Stimulated activated CD4-positive, alpha-beta T cell treated with anti-CD3 and anti-CD28 coated beads, Interleukin-12 subunit alpha, Interleukin-12 subunit beta, amount 100 ng/mL, for 48 hours (primary cell): ENCODE measurements at places on chromosomes 6 and 20.

- DNase-seq = no peak
Observed at GRCh38 chr6:50608421-50608820, 104.9 kb upstream of the TFAP2D start.

DNA sequence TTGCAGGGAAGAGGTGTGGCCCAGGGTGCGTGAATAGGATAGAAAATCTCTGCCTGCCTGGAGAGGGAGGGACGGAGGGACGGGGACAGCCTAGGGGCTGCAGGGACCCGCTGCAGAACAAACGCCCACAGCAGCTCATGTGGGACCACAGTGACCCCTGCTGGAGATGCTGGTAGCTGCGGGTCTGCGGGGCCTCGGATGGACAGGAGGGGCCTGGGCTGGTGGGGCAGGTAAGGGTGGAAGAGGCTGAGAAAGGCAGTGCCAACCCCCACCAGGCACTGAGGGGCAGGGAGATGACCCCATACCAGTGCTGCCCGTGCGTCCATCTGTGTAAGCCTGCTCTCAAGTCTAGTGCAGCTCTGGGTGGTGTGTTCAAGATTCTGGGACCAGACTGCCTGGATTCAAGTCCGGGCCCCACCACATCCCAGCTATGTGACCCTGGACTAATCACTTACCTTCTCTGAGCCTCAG, 39.4 kb downstream of the KIAA1755 start:
- DNase-seq = peak; percentile 49

GRCh38 chr6:114162691-114163347, 180.0 kb downstream of the HS3ST5 start:
- DNase-seq = no peak

DNA sequence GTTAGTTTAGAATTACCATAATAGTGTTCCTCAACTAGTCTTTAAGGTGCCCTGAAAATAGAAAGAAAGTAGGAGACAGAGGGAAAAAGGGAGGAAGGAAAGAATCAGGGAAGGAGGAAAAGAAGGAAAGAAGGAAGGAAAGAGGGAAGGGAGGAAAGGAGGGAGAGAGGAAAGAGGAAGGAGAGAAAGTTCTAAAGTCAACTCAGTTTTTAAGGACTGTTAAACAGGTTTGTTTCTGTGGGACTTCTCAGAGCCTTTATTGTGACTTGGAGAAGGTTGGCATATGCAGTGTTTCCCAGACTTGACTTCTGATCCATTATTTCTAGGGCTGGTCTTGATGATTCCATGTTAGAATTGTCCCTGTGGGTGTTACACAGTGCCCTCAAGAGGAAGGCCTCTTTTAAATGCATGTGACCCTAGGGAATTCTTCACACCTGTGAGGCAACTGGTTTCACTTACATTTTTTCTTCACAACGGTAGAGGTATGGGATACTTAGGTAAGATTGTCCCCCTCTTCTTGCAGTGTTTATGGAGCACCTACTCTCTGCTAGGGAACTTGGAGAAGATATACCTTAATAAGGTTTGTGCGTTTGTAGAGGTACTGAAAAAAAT, 132.7 kb upstream of the GMDS start:
- DNase-seq = no peak

GRCh38 chr6:47203938-47204611, 105.6 kb downstream of the TNFRSF21 start:
- no peak for DNase-seq

DNA sequence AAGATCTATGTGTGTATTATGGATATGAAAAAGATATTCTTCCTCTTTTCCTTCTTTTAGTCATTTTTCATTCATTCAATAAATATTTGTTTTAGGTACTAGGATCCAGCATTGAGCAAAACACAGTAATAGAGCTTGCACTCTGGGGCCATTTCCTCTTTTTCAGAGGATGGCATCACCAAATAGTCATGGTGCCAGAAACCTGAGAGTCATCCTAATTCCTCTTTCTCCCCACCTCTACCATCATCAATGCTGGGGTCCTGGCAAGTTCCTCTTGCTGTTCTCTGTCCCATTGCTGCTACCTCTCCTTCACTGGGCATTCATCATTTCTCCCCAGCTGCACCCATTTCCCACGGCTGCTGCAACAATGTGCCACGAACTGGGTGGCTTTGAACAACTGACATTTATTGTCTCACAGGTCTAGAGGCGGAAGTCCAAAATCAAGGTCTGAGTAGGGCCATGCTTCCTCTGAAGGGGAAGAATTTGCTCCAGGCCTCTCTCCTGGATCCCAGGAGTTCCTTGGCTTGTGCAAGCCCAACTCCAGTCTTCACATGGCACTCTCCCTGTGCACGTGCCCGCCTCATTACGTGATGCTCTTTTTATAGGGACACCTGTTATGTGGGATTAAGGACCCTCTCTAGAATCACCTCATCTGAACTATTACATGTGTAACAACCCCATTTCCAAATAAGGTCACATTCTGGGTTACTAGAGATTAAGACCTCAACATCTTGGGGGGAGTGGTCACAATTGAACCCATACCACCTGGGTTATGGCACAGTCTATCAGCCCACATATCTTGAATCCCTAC, 9.5 kb upstream of the IGF2R start:
- DNase-seq = no peak

GRCh38 chr6:45369870-45370269, 7.9 kb downstream of the SUPT3H start:
- no peak for DNase-seq

DNA sequence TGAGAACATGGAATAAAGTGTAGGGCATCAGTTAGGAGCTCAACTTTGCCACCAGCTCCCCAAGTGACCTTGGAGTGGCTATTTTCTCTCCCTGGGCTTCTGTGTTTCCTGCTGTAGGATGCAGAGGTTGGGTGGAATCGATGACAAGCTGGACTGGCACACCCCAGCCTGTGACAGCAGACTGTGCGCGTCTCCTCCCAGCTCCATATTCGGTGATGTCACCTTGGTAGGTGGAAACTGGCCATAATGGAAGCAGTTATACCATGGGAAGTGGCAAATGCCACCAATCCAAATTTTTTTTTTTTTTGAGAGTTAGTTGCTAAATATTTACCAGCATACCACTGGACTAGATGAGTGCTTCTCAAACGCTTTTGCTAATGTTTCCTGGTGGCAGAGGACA, 85.2 kb downstream of the BANF2 start:
- DNase-seq = no peak

DNA sequence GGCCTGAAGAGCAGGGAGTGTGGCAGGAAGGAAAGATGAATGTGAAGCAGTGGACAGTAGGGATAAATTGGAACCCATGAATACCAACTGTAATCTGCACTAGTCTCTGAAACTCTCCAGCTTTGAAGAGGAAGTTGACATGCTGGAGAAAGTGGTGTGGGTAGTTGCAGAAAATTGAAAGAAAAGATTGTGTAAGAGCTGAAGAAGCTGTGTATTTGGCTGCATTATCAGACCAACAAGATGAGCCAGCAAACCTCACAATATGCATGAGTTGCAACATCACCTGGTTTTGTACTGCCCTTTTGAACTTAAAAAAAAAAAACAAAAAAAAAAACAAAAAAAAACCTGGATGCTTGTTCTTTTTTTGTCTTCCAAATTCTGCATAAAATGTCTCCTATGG, 921.9 kb upstream of the EYS start:
- DNase-seq = no peak

DNA sequence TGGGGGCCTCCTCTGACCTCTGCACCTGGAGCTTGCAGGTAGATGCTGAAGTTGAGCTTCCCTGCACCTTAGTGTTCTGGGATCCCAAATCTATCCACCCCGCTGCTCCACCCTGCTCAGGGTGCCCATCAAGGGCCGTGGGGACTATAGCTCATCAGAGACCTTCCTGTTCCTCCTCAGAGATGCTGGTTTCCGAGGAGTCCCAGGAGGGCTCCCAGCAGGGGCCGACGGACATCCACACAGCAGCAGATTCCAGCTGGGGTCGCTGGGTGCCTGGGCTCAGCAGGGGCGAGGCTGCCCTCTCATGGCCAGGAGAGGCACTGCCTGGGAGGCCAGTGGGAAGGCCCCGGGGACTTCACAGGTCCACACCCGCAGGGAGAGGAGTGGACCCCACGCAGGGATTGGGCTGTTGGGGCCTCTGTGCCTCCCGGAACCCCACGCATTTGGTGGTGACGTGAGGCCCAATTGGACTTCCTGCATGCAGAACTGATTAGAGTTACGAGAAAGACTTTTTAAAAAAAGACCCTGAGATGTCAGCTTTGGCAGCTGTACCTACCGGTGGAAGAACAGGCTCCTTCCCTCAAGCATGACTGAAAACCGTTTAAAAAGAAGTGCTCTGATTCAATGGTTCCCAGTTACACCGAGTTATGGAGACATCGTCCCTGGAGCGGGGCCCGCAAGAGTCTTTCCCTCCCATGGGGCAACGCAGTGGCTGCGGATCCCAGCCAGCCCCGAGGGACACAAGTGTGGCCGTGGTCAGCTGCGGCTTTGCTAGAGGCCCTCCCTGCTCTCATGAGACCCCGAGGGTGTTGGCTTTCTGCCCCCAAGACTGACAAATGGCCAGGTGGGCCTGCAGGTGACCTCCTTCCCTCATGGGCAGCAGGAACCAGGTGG, 25.3 kb upstream of the SLCO4A1 start:
- no peak for DNase-seq

GRCh38 chr6:111982681-111983080, 71.2 kb upstream of the CCN6 start:
- DNase-seq = no peak

GRCh38 chr6:11705069-11705468, 73.5 kb downstream of the ADTRP start:
- DNase-seq = no peak

- no peak for DNase-seq
Observed at GRCh38 chr20:53970232-53970631, 100.2 kb downstream of the BCAS1 start.

DNA sequence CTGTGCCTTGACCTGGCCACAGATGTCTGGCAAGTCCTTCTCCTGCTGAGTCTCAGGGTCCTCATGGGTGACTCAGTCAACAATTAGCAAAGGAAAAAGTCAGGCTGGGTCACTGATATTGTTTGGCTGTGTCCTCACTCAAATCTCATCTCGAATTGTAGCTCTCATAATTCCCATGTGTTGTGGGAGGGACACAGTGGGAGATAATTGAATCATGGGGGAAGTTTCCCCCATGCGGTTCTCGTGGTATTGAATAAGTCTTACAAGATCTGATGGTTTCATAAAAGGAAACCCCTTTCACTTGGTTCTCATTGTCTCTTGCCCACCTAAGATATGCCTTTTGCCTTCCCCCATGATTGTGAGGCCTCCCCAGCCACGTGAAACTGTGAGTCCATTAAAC, 45.7 kb downstream of the PREX1 start:
- DNase-seq = no peak

- DNase-seq = no peak
Observed at GRCh38 chr6:37225350-37226169, 32.0 kb upstream of the TBC1D22B start.

GRCh38 chr20:49541733-49542513, 26.0 kb downstream of the PTGIS start:
- DNase-seq = peak; percentile 67

DNA sequence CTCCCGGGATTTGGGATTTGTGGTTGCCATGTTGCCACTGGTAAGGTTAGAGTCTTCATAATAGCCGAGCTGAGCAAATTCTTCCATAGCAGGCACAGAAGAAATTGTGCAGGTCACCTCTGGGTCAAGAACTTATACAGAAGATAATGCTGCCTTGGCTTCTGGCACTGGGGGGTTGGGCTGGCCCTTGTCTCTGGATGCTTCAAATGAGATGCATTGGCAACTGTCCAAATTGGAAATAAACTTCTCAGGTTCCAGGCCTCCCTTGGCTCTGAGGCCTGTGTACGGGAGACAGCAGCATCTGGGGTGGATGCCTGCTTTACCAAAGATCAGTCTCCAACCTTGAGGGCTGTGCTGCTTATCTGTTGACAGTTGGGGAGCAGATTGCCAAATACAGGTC, 26.2 kb downstream of the MYO6 start:
- DNase-seq = no peak

DNA sequence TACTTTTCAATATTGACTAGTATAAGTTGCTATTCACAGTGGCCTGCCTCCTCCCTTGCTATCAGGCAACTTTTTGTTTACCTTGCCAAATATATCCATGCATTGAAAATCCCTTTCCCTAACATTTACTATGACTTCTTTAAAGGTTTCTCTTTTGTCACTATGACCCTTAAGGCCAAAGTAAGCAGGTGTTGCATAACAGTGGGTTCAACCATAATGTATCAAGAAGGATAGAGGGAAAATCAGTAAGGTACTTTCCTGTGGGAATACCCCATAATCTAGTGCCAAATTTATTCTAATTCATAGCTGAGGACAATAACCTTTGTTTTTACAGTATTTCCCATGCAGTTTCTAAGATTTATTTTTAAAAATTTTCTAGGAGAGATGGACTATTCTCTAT, 527.6 kb downstream of the CDKAL1 start:
- DNase-seq = no peak

DNA sequence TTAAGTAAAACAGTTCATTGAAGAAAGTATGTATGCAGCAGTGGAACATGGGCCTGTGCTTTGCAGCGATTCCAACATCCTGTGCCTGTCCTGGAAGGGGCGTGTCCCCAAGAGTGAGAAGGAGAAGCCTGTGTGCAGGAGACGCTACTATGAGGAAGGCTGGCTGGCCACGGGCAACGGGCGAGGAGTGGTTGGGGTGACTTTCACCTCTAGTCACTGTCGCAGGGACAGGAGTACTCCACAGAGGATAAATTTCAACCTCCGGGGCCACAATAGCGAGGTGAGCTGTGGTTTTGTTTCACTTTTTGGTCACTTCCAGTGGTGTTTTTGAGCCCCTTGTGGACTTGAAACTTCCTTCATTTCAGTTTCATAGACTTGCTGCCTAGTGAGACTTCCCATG, 1.7 kb downstream of the TULP4 start:
- no peak for DNase-seq

DNA sequence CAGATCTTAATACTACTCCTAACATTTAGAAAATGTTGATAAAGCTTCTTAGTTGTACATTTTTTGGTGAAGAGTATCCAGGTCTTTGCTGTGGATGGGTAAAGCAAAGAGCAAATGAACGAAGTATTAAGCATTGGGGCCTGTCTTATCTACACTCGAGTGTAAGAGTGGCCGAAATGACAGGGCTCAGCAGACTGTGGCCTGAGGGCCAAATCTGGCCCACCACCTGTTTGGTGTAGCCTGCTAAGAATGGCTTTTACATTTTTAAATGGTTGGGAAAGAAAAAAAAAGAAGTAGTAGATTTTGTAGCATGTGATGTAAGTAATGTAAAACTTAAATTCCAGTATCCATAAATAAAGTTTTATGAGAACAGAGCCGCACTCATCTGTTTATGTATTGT, 19.4 kb upstream of the MAPK13 start:
- no peak for DNase-seq

DNA sequence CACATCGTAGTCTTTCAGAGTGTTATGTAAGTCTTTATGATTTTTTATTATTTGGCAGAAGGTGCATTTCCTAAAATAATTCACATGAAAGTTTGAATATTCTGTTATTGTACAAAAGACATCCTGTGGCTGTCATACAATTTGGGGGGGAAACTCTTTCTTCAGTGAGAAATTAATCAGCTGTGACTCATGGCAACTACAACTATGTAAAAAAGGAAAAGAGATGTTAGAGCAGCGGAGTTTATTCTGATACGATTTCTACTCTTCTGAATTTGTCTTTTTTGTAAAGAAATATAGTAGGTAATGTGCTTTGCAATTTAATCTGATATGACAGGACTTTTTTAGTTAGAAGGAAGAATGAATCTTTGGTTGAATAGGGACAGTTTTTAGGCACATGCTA, 14.2 kb downstream of the COL19A1 start:
- no peak for DNase-seq
